ENCODE measurements at places on chromosomes 1 and 21.

DNA sequence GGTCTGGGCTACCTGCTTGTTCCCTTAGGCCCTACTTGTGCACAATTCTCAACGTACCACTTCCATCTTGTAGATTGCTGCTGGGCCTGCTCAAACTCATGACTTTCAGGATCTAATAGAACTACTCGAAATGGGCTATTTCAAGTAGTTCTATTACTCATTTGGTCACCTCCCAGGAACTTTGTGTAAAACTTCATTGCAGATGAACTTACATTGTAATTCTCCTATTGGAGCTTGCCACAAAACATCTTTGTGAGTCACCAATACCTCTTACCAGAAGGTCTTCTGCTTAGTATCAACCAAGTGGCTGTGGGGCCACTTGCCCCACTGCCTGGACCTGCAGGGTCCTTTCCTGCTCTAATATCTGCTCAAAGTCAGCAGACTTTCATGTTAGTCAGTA is 10.7 kb upstream of the MYOCOS start:
- no peak for DNase-seq

DNA sequence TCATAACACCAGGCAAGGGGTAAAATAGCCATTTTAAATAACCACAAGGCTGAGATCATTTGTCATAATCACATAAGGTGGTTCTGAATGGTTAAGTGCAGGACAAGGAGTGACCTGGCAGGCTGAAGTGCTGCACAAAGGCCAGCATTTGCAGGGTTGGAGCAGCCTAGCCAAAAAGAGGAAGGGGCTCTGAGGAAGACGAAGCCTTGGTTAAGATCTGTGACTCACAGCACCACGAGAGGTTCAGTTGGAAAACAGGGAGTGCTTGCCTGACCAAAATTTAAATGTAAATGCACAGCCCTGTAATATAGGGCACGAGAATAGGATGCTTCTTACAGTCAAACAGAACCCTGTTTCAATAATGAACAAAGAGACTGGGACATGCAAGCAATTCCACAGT is 12.1 kb downstream of the ATP5PF start:
- no peak for DNase-seq

GRCh38 chr1:181155339-181155738 is 66.8 kb downstream of the IER5 start:
- no peak for DNase-seq

DNA sequence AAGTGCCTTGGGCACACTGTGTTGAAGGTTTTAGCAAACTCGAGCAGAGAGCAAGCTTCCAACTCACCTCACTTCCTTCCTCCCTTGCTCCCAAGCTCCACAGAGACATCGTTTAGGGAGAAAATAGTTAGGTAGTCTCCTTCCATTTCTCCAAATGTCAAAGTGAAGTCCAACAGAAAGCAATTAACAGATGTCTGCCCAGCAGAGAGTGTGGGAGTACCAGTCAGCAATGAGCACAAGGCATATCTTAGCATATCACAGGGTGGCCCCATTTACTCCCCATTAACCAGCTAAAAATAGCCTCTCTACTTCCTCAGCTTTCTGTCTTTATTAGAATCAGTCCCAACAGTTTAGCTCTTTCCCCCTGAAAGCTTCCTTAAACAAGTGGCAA is 334.2 kb upstream of the CAMK1G start:
- DNase-seq = no peak

- DNase-seq = no peak
Measured at GRCh38 chr1:62318756-62319544, at the start of gene KANK4. Gene KANK4 (minus strand): TSS chr1:62319434. CDS start chr1:62281564, 37,870 bp downstream.

DNA sequence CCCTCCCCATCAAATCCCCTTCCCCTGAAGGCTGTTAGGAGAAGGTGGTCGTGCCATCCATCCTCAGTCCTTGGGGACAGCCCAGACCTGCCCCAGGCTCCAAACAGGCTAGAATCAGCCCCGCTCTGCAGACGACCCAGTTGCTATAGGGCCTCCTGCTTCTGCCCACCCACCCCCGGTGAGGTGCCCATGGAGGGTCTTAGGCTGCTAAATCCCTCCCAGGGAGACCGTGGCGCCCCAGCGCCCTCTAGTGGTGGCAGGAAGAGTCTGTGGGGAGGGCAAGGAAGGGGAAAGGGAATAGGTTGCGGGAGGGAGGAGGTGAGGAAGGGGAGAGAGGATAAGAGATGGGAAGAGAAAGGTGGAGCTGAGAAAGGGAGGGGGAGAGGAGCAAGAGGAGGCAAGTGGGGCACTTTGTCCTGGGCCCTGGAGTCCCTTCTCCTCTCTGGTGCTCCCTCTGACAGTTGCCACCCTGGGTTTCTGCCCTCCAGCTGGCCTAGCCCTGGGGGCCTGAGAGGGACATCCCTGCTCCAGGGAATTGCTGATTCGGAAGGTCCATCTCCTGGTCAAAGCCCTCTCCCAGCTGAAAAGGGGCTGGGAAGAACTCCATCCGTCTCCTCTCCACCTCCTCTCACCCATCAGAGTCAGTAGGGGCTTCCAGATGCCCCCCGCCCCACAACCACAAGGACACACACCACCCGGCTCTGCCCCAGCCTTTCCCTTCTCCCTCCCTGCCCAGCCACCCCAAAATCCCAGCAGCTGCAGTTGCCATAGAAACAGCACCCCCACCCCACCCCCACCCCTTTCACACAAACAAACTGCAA is 55.4 kb downstream of the CAMK2N1 start:
- DNase-seq = no peak

DNA sequence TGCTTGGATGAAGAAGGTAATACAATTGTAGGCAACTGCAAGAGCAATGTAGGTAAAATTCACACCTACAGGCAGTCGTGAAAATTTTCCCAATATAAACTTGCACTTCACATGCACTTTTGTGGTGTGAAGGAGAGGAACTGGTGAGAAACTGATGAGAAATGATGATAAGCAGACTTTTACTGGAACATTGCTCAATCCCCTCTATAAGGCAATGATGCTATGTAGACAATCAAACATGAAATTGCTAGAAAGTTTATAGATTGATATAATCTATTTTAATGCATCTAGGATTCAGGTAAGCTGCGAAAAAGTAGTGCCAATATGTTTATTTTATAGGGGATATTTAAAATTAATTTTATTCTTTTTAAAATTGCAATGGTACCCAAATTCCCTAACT is 802.2 kb downstream of the KCNT2 start:
- DNase-seq = no peak

DNA sequence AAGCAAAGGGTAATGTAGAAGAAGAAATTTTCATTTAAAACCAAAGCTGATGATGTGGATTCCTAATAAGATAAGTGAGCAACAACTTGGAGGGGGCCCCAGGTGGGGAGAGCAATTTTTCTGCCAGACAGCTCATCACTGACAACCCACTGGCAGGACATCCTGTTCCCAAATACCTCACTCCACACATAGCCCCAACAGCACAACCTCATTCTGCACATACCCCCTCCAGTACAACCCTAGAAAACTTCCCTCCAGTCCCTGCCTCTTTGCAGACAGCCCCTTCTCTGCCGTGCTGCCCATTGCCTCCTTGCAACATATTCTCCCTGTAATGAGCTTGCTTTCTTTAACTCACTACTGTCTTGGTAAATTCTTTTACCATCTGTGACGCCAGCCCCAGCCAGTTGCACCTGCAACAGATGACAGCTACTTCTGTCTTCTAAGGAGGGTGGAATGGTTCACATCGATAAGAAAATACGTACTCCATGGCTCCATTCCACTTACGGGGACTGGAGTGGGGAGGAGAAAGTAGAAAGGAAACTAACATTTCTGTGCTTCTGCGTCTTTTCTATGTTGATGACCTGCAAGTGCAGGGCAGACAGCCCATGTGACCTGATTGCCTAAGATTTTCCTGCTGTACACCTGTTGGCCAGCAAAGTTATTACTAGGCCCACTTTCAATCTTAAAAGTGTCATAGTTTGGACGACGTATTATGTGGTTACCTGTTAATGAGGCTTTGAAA is 14.7 kb downstream of the RHEX start:
- DNase-seq = no peak

DNA sequence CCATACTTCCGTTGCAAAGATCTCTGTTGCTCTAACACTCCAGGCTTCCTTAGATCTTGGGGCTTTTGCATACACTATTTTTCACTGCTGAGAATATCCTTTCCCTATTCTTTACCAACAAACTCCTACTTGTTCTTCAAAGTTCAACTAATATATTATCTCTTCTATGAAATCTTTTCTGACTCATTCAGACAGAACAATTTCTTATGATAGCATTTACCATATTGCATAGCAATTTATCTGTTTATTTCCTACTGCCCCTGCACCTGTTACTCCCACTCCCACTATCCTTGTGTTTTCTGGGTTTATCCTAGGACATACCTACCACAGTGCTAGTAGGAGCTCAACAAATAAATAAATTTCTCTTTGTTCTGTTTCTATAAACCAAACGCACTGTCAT is 11.0 kb downstream of the GADD45A start:
- no peak for DNase-seq

- no peak for DNase-seq
Measured at GRCh38 chr1:246283771-246284410, 223.2 kb downstream of the SMYD3 start.

DNA sequence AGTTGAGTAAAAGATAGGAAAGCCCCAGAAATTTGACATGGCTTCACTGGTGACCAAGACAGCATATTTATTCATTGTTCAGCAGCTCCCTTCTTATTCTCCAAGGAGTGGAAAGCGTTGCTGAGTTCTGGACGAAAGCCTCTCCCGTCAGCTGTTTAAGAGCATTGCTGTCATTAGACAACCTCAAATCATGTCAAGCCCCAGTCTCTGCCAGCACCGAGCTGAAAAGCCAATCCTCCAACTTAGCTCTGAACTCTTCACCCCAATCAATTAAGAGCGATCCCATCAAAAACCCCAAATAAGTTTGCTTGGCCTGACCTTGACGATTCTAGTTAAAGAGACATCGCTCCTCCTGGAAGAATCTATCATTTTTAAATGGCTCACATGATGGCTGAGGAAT is 110.8 kb downstream of the PLPP3 start:
- DNase-seq = no peak

- no peak for DNase-seq
Measured at GRCh38 chr1:46192171-46192570, 6.1 kb downstream of the POMGNT1 start.

DNA sequence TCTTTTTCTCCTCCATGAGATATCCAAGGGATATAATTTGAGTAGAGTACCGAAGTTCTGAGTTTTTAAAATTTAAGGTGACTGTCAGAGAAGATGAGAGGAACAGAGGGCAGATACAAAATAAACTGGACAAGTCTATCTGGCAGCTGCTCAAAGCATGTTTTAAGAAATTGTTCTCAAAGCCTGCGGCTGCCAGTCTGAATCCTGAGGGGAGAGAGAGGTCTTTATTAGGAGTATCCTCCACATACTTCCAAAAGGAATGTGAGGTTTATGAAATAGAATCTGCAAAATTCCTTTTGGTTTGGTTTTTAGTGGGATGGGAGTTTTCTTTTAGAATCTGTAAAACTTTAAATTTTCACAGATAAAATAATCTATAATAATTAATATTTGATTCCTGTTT is 41.3 kb downstream of the TTC13 start:
- DNase-seq = no peak

DNA sequence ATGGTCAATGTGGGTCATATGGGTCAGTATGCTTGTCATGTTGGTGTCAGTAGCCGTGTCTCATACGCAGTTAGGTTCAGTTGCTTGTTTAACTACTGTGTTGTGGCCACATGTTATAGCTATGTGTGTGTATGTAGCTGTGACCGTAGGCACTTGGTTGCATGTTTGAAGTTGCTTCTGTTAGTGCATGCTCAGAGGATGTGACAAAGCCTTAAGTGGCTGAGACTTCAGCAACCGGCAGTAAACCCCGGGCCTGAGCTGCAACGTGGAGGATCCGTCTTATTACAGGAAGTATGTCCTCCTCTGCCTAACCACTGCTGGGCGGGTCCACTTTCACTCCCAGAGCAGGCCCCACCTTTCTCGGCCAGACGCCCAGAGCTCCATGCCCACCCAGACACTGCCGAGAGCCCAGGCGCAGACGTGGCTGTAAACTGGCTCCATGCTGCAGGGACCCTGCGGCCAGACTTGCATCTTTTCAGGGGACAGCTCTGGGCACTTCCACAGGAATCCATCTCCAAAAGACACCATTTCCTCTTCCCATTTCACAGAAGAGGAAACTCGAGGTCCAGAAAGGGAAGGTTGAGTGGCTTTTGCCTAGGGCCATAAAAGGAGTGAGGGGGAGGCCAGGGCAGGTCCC is 2.2 kb downstream of the TCEA3 start:
- DNase-seq = no peak

- DNase-seq = no peak
Measured at GRCh38 chr1:59316497-59317128, 19.7 kb downstream of the FGGY start.

- no peak for DNase-seq
Measured at GRCh38 chr1:81509594-81509993, 291.1 kb upstream of the ADGRL2 start.

DNA sequence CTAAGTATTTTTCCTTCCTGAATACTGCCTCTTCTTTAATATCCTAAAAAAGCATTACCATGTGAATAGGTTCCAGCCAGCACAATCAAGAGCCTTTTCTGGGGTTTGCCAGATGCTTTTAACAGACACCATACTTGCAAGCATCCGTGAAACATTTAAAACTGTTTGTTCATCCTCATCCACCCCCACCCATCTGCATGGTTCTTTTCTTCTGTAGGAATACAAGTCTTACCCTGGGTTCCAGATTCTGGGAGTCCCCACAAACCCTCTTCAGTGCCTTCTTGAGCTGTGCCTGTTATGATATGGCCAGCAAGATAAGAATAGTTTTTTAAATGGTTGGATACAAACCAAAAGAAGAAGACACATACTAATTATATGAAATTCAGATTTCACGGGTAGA is 354.9 kb upstream of the PLXNA2 start:
- no peak for DNase-seq

DNA sequence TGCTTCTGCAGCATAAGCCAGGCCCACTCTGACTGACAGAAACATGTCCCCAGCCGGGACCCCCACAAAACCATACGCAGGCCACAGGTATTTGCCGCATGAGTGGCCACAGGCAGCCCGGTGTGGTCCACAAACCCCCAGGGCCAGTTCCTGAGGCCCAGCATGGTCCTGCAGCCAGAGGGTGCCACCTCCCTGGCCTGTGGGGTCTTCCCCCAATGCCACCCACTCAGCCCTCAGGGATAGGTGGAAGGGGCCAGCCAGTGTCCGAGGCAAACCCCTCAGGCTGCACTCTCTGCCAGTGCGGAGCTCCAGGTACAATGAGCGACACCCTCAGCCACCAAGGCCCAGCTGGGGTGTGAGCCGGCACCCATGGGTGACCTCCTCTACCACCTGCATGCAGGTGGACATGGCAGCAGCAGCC is 43.5 kb downstream of the UBE2G2 start:
- no peak for DNase-seq

- DNase-seq = peak; percentile 1
Measured at GRCh38 chr1:166947398-166948043, 27.8 kb downstream of the ILDR2 start.

GRCh38 chr1:92933459-92933858 is 27.8 kb downstream of the DIPK1A start:
- DNase-seq = no peak

- no peak for DNase-seq
Measured at GRCh38 chr1:6414881-6415626, 4.7 kb downstream of the HES2 start.

GRCh38 chr1:207890136-207890738 is 20.7 kb downstream of the CD34 start:
- DNase-seq = no peak

Measured in cerebellar nuclear complex (tissue), 1 donor.